ENCODE measurements at places on chromosomes 5 and 9.

- DNase-seq: no peak
Measured at GRCh38 chr9:123798195-123798594, 131.7 kb downstream of the DENND1A start.

GRCh38 chr5:143636931-143637528 is 174.9 kb upstream of the HMHB1 start:
- DNase-seq: peak; percentile 58

GRCh38 chr9:119639287-119639955 is 270.2 kb upstream of the BRINP1 start:
- no peak for DNase-seq

GRCh38 chr5:119379942-119380547 is 24.2 kb downstream of the TNFAIP8 start:
- DNase-seq: no peak

DNA sequence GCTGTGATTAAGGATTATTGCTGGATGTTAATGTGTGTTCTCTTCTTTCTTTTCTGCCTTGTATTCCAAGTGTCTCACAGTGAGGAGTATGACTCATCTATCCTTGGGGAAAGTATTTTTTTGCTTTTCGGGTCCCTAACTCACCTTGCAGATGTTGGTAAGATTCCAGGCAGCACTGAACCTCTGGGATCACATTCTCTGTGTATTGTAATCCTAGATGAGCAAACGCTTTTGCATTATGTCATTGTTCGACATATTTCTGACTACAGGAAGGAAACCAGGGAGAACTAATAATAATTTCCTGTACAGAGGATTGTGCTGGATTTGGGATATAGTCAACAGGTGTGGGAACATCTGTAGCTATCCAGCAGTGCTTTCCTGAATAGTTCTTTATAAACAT is 246.1 kb upstream of the TUT7 start:
- DNase-seq: peak; percentile 39

GRCh38 chr5:14110196-14110595 is 32.9 kb upstream of the TRIO start:
- no peak for DNase-seq

DNA sequence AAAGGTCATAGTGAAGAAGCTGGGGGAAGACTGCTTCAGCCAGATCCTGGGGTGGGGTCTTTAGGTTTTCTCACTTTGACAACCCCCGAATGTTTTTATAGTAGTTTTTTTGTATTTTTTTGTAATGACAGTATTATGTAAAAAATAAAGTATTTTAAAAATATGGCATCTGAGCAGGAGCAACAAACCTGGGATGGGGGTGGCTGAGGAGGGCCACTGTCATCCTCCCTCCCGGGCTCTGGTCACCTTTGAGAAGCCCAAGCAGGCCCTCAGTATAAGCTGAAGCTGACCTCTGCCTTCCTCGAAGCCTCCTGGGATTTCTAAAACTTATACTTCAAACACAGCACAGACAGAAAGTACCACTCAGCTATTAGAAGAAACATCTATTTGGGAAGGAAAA is 8.7 kb downstream of the DNAJB5 start:
- no peak for DNase-seq

GRCh38 chr5:56003179-56003578 is 8.4 kb upstream of the IL6ST start:
- DNase-seq: no peak

DNA sequence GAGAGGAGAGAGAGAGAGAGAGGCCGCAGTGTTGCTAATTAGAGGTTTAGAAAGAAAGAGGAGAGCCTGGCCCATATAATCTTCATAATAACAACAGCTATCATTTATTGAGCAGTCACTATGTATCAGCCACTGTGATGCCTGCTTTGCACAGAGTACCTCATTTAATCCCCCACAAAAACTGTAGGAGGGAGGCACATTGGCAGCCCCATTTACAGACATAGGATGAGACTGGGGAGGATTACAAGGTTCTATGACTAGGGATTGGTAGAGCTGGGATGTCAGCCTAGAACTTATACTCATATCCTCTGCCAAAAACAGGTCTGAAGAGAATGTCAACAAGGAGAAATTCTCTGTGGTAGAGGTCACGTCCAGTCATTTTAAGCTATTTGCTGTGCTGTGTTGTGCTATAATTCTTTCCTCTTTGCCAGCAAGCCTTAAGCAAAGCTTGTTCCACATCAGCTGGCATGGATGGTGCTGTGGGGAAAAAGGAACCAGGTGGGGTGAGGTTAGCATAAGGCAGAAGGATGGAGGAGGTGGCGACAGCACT is 6.7 kb upstream of the GCNT4 start:
- no peak for DNase-seq

DNA sequence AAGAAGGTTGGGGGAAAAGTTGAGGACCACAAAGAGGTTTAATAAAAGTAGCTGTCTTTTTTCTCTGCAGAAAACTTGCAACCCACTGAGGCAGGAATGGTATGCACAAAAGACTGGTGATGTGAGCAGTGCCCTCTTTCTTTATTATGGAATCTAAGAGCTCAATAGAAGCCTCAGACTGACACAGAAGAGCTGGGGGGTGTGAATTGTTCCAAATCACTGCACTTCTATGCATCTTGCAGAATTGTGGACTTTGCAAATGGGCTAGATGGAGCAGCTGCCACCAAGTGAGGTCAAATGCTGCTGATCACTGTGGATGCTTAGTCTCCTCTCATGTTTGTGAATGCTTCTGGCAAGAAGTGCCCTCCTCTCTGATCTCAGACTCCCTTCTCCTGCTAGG is 227.1 kb downstream of the ZSWIM6 start:
- no peak for DNase-seq

DNA sequence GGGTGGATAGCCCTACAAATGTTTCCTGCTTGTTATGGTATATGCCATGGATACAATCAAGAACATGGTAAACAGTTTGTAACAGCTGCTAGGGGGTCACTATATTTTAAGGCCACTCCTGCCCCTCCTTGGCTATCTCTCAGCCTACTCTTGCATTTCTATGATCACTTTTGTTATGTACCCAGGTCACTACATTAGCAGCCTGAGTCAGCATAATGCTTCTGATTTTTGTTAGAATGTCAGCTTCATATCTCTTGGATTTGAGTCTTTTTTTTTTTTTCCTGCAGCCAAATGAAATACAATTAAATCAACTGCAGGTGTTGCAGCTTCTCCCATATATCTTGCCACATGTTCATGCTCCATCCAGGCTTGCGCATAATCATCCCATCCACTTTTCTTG is 629.7 kb upstream of the GRAMD2B start:
- DNase-seq: no peak

- no peak for DNase-seq
Measured at GRCh38 chr9:136100700-136101614, 5.9 kb upstream of the NACC2 start.
